ENCODE measurements at places on chromosomes 12 and 14. TPM values are rescaled to one million over a fixed set of nuclear protein-coding genes. Genes with fewer than 3 reads are reported as not detected.

DNA sequence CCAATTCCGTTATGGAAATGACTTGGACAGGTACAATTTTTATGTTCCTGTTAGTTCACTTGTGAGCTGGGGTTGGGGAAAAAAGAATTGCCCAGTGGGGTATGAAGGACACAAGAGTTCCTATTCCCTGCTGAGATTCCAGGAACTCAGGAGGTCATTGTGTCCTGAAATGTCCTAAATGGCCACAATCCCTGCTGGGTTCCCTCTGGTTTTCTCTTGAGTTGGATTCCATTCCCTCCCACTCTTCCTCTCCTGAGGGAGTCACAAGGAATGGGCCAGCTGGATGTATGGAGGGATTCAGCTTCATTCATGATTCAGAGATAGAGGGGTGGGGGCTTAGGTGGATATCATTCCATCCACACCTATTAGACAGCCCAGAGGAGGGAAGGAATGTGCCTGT is 34.5 kb upstream of the DCD start:
- H3K36me3 ChIP-seq = no peaks in the 10 kb centered on the region
- DNase-seq = no peak
- no peak overlapping the region for H3K4me3 ChIP-seq

- no peak for DNase-seq
- H3K27me3 ChIP-seq = no peaks in the 10 kb centered on the region
- peak overlapping the region; percentile 98 for H3K27ac ChIP-seq
- H3K4me3 ChIP-seq = peak overlapping the region; percentile 6
Measured at GRCh38 chr12:2336409-2336829, 283.6 kb downstream of the CACNA1C start.

The CYP46A1 gene
- total RNA-seq = 2.8 TPM

The LRRC10 gene
- not detected for total RNA-seq

Data from chondrocyte (in vitro differentiated cells).